ENCODE measurements at places on chromosomes 2 and 18.
A peak's percentile ranks its signal among the peaks of the same experiment; 100 is the strongest.

DNA sequence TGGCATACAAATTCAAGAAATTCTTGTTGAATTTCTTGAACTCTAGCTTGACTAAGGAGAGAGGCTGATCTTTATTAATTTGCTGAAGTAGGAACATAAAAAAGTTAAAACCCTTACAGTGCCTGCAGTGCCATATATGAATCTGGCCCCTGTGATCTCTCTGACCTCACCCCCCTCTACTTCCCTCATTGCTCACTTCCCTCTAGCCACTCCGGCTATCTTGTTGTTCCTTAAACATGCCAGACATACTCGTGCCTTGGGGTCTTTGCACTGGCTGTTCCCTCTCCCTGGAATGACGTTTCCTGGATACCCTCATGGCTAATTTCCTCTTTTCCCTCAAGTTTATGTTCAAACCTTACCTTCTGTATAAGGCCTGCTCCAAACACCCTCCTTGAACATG lies 246.3 kb upstream of the SIX2 start:
- no peak for DNase-seq

- peak; percentile 18 for DNase-seq
Observed at GRCh38 chr2:59025157-59025757, 784.1 kb upstream of the FANCL start.

DNA sequence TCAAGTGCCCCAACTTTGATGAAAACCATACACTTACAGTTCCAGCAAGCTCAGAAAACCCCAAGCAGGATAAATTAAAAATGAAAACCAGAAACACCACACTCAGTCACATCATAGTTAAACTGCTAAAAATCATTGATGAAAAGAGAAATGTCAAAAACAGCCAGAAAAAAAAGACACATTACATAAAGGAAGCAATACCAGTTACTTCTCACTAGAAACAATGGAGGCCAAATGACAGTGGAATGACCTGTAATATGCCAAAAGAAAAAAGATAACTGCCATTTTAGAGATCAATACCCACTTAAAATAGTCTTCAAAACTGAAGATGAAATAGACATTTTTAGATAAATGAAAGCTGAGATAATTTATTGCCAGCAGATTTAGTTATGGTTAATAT lies 66.0 kb downstream of the MAP3K20 start:
- DNase-seq: no peak

DNA sequence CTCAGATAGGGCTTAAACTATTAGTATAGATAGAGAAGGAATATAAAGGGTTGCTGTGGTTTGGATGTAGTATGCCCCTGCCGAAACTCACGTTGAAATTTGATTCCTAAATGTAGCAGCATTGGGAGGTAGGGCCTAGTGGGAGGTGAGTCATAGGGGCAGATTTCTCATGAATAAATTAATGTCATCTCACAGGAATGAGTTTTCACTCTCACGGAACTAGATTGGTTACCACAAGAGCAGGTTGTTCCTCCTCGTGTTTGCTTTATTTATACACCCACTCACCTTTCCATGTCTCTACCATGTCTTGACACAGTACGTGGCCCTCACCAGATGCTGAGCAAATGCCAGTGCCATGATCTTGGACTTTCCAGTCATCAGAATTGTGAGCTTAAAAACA lies 218.2 kb downstream of the RBM43 start:
- DNase-seq: no peak

GRCh38 chr18:48662011-48662661 lies 123.3 kb downstream of the CTIF start:
- no peak for DNase-seq

DNA sequence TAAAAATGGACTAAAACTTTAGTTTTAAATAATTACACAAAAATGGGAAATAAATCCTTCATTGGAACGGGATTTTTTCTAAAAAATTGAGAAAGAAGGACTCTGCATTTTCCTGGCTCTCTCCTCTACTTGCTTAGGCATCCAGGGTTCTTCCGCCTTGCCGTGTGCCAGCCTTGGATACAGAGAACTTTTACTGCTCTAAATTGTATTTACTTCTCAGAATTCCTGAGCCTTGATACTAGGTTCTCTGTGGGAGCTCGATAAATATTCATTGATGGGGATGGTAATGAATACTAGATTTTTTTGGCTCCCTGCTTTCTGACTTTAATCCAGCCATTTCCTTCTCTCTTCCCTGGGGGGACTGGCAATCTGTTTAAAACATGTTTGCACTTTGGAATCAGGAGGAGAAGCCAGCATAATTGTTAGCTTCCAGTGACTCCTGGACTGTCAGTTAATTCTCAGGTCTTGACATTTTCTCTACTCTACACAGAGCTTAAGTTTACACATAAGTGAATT lies 746.1 kb upstream of the LRRTM1 start:
- DNase-seq: no peak

GRCh38 chr2:200193791-200194190 lies 112.7 kb upstream of the SPATS2L start:
- DNase-seq: no peak

DNA sequence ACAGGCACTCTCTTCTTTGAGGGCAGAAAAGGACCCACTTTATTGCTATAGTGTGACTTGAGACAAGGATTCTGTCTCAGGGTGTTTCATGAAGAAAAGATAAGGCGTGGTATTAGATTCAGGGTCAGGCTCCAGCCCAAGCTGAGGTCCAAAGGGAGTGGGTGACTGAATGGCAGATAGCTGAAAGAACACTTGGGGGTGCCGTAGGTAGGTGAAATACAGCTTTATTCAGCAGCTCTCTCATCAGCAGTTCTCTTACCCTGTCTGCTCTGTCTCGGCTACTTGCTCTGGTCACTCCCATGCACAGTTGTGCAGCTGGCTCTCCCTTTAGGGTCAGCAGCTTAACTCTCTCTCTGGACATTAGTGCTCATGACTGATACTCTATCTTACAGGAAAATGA lies 379.9 kb downstream of the LPIN1 start:
- DNase-seq: no peak

Data from germinal center (tissue), 1 donor.